Stimulated activated CD4-positive, alpha-beta T cell treated with anti-CD3 and anti-CD28 coated beads, Interleukin-4, amount 100 ng/mL, for 48 hours (primary cell): ENCODE measurements at places on chromosomes 11 and 22.
A peak's percentile ranks its signal among the peaks of the same experiment; 100 is the strongest.

DNA sequence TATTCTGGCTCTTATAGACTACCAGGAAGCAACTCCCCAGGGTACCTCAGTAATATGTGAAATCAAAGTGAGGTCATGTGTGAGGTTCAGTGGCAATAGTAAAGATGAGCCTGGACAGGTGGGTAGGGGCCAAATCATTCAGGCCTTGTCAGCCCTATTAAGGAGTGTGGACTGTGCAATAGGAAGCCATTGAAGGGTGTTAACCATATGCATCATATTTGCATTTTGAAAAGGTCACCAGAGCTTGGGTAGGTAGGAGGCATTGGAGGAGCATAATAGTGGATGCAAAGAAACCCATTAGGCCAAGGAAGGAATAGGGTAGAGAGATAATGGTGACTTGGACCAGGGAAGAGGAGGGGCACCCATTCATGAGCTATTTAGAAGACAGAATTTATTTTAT is 8.4 kb upstream of the MRPL11 start:
- DNase-seq, result no peak

- no peak for DNase-seq
These were observed 189.7 kb downstream of the BRD1 start for GRCh38 chr22:49638001-49638400.

GRCh38 chr11:6992457-6993417 is 27.4 kb downstream of the ZNF214 start:
- DNase-seq, result no peak

DNA sequence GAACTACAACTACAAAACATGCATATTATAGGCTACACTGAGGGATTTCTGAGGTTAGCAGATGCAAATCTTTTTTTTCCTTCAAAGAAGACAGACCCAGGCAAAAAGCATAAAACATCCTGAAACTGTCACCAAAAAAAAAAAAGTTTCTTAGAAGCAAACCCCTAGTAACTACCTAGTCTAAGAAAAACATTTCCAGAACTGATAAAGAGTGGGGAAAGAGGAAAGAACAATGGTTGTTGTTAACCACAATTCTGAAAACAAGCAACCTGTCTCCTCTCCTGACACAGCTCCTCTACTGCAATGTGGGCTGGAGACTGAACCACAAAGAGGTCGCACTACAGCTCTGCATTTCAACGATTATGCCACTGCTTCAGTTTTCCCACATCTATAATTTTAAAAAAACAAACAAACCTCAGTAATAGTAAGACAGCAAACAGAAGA is 15.0 kb downstream of the DENND5A start:
- peak; percentile 34 for DNase-seq

DNA sequence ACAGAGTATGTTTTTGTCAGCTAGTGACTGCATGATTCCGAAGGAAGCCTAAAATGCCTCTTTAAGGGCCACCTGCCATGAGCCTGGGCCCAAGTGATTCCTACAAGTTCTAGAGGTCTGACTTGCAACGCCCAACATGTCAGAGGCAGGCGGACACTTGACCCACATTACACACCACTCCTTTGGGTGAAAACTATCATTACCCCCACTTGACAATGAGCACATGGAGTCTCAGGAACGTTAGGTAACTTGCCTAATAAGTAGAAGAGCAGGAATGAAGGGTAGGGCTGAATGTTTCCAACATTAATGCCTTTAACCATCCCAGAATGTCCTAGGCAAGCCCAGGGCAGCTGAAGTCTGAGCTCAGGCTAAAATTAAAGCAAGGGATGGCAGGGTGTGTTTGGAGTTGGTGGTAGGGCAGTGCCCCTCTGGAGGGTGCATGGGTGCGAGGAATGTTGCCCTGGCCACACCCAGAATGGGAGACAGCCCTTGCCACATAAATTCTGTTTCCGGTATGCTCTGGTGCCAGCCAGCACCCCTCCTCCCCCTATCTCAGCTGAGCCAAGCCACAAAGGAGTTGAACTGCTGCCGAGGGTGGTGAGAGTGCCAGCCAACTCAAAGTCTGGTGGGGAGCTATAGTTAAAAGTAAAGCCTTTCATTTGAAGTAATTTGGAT is 2.5 kb downstream of the PLAAT2 start:
- no peak for DNase-seq

- no peak for DNase-seq
These were observed 16.5 kb upstream of the PAX6 start for GRCh38 chr11:31827455-31828206.

DNA sequence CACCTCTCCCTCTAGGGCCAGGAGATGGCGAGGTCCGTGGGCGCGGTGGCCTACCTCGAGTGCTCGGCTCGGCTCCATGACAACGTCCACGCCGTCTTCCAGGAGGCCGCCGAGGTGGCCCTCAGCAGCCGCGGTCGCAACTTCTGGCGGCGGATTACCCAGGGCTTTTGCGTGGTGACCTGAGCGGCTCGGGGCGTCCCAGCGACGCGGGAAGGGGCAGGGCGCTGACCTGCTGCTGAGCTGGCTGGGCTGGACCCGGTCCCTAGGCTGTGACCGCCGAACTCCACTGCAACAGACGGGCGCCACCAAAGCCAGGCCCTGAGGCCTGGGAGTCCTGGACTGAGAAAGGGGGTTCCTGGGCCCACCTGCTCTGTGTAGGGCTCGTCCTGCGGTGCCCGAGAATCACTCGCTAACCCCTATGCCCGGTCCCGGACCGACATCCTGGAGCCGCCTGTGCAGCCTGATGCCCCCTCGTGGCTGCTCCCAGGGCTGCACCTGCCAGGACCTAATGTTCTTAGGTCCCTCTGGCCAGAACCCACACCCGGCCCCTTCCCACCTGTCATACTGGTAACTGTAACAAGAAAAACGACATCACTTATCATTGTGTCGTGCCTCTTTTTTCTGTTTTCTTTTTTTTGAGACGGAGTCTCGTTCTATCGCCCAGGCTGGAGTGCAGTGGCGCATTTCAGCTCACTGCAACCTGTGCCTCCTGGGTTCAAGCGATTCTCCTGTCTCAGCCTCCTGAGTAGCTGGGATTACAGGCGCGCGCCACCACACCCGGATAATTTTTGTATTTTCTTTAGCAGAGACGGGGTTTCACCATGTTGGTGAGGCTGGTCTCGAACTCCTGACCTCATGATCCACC is 15.0 kb downstream of the RHOD start:
- peak; percentile 70 for DNase-seq

- no peak for DNase-seq
These were observed 263.1 kb downstream of the TMEM135 start for GRCh38 chr11:87300640-87301380.

DNA sequence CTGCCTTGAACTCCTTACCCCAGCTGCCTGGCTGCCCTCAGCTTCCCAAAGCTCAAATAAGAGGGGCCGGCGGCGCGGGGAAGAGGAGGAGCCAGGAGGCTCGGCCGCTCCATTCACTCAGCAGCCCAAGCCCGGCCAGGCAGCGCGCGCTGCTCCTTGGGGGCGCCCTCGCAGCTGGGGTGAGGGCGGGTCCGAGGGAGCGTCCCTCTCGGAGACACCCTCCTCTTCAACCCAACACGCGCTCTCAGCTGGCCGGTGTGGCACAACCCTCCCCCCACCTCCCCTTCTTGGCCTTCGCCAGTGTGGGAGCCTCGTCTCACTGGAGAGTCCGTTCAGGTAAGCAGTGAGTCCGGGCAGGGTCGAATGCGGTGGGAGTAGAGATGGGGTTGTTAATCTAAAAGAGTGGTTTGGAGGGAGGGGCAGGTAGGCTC is at the start of gene WT1:
TSS of gene WT1 (minus strand) at position 29 of the 431 bp plus-strand sequence.
- no peak for DNase-seq

DNA sequence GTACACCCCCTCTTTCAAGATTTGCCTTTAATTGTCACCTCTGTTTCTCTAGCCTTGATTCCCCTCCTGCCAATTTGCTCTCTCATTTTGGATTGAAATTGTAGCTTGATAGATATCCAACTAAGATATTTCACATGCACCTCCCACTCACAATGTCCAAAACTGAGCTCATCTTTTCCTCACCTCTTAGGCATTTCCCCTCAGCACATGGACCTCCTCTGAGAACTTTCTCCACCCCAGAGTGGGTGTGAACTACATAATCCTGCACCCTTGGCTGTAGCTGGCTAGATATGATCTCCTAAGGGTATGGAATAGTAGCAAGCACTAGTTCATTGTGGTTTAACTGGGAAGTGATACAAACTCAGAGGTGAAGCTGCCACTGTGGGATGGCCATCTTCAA is 91.5 kb upstream of the SESN3 start:
- no peak for DNase-seq

GRCh38 chr11:128467041-128467440 is 120.3 kb downstream of the ETS1 start:
- DNase-seq, result no peak

GRCh38 chr11:111476366-111476765 is 35.8 kb downstream of the BTG4 start:
- DNase-seq, result no peak

DNA sequence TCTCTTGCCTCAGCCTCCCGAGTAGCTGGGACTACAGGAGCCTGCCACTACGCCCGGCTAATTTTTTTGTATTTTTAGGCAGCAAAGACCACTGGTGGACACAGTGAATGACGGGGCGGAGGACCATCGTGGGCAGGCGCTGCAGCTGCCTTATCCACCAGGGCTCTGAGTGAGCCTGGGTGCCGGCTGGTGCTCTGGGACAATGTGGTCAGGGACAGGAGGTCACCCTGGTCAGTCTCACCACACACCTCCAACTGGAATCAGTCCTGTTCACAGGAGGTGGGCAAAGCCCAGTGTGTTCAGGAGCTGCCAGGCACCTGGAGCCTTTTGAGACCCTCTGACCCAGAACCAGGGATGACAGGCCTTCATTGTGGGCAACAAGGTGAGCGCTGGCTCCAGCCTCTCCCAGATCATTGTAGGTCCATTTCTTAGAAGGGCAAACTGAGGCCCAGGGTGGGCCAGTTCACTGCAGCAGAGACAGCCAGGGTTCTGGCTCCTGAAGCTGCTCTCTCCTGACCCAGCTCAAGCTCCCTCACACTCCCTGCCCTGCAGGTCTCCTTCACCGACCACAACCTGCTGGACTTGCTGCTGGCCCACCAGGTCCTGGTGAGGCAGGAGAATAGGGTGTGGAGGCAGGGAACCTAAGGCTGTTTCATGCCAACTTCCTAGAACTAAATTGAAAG is 15.7 kb upstream of the CABP2 start:
- DNase-seq, result no peak

DNA sequence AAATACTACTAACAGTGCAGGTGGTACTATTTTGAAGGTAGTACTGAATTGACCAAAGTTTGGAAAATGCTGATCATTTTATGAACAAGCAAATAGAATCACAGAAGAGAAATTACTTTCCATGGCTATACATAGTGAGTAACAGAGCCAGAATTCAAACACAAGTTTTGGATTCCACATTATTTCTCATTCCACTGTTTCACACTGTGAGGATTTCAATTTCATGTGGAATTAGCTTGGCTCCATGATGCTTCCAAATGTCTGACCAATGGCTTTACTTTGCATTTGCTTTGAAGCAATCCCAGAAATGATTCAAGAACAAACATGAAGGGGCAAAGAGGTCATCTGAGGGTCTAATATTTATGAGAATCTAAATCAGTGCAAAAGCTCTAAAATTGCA is 98.1 kb downstream of the BBOX1 start:
- no peak for DNase-seq

GRCh38 chr22:27747396-27748221 is 53.9 kb downstream of the MN1 start:
- no peak for DNase-seq

DNA sequence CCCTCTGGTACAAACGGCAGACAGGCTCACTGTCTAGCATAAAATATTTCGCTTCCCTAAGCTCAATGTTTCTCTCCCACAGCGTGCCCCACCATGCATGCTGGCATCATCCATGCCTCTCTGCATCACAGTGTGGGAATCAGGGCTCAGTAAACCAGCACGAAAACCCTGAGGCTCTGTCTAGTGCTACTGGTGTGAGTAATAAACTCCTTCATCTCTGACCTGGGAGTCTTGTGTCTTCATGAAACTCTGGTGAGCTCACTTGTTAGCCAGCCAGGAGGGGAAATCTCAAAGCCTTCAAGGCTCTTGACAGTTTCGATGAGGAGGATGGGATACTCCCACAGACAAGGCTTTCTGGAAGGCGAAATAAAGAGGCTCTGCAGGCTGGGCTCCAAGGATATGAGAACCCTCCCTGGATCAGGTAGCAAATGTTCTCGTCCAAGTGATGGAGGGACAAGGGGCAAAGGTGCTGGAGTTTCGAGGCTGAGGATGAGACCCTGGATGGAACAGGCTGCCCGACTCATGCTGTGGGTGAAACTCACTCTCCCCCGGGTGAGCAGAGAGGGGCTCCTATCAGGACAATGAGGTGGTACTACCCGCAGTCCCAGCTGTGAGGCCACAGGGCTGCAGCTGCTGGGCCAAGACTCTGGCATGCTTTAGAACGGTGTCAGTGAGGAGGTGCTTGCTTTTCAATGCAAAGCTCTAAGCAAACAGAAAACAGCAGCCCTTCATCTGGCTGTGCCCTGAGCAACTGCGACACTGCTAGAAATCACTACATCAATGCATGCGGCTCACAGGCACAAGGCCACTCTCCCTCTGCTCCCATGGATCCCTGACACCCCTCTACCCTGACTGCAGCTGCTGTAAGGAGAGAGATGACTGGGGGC is 69.3 kb downstream of the SHANK2 start:
- DNase-seq, result no peak

GRCh38 chr11:86492370-86493010 is 117.8 kb downstream of the CCDC81 start:
- no peak for DNase-seq

DNA sequence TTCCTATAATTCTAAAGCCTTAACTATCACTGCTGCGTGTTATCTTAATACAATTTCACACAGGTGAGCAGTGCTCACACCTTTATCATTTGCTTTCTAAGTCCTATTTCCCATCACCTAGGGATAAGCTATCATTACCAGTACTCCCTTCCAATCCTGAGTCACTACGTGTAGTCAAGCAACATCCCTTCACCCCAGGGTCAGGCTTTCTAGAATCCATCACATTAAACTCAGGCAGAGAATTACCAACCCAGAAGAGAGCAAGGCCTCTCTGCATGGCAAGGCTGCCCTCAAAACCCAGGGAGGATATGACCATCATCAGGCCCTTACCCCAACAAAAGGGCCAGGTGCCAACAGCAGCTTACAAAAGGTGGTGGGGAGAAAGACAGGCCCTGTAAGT is 9.8 kb downstream of the PACSIN2 start:
- no peak for DNase-seq

- no peak for DNase-seq
These were observed 1.7 kb upstream of the INCENP start for GRCh38 chr11:62122076-62122475.

GRCh38 chr11:49302360-49302759 is 94.0 kb upstream of the FOLH1 start:
- DNase-seq, result no peak

- DNase-seq, result no peak
These were observed 96.6 kb downstream of the BCR start for GRCh38 chr22:23276656-23277582.

- DNase-seq, result no peak
These were observed 39.0 kb downstream of the PDGFD start for GRCh38 chr11:104124979-104125378.
